ENCODE measurements at places on chromosomes 1 and 21.

DNA sequence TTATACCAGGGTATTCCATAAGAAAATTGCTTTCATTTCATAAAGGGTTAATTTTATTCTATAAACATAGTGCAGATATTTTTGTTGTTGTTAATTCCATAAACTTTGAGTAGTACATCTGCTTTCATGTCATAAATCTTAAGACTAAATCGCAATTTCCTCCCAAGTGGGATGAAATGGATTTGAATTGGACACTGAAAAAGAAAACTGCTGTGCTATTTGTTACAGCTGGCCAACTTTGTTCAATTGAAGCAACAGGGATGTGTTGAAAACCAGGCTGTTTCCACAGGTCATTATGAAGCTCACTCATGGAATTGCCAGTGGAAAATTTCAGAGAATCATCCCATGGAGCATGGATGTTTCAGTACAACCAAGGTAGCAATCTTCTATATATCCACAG lies 252.5 kb upstream of the RGS18 start:
- DNase-seq = no peak

DNA sequence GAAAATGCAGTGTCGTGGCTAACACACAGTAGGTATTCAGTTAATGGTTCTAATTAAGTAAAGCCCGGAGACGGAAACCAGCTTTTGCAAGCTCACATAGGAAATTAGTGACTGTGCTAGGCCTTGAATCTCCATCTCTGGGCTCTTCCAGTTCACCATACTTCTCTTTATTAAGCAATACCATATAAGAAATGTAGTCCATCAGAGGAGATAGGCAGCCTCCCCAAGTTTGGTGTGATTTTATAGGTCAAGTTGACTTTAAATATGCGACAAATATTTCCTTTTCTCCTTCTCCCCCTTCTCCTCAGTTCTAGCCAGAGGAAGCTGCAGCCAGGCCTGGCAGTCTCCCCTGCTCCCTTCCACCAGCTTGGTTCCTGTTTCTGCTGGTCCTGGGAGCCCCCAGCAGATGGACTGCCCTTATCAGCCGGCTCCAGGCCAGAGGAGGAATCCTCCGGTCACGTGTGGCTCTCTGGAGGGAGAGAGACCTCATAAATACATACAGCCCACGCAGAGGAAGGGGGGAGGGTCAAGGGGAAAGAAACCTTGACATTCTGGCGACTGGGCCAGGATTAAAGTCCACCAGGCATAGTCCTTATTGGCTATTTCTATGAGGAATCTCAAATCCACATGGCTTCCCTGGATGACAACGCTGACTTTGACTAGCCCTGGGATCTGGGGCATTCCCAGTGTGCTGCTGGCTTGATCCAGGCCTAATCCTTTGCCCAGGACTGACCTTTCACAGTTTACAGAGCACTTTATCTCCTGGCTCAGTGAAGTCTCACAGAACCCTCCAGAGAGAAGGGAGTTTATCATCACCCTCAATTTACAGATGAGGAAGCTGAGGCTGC lies 115.1 kb upstream of the JUN start:
- DNase-seq = no peak

DNA sequence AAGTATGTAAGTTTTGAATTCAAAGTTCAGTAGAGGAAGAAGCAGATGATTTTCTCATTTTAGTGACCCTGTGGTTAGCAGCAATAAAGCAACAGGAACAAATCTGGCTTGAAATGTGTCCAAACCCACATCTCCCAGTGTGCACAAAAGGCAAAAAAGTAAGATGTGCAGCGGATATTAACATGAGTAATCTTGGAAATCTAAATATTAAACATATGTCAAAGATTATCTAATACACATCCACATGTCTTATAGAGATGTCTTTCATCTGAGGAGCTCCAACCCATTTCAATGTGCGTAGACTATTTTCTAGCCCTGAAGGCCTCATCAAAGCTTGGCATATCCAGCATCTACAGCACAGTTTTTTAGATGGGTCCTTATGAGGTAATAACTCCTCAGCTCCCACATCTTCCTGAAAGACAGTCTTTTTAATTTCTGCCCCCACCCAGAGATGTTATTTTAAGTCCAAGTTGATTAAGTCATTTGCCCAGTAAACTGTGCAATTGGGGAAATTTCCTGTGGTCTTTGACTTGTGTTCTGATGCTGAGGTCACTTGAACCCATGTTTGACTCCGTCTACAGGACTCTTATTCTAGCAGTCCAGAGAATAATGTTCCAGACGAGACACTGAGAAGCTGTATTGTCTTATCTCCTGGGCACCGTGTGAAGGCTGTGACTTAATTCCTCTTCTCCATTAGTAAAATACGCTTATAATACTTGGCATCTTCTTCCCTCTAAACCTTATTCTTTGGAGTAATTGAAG lies 73.7 kb downstream of the LMO4 start:
- no peak for DNase-seq

GRCh38 chr1:225772848-225773247 lies 4.8 kb upstream of the SRP9 start:
- no peak for DNase-seq

GRCh38 chr1:33275706-33276572 lies 19.6 kb downstream of the ZNF362 start:
- DNase-seq = no peak

- DNase-seq = no peak
Measured at GRCh38 chr21:41403331-41403730, 22.7 kb upstream of the MX1 start.

DNA sequence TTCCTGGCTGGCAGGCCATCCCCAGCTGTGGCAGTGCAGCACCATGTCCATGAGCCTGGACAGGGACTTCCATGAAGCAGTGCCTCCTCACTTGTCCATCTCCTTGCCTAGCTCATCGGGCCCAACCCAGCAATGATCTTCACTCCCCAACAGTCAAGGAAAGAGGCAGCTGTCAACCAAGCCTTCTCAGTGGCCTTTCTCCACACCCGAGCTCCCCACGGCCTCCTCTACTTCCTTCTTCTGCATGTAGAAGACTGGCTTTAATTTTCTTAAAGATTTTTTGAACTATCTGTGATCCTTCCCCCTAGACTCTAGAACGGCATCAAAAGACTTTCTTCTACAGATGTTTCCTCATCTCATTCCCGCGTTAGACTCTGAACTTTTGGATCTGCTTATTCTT lies 65.5 kb upstream of the COA6 start:
- DNase-seq = no peak

GRCh38 chr1:40316595-40317393 lies at the start of gene COL9A2:
Gene COL9A2 (minus strand): TSS chr1:40317286. CDS start chr1:40317197, 89 bp downstream.
- DNase-seq = peak; percentile 66

- no peak for DNase-seq
Measured at GRCh38 chr1:14897547-14897946, 256.0 kb upstream of the TMEM51 start.

DNA sequence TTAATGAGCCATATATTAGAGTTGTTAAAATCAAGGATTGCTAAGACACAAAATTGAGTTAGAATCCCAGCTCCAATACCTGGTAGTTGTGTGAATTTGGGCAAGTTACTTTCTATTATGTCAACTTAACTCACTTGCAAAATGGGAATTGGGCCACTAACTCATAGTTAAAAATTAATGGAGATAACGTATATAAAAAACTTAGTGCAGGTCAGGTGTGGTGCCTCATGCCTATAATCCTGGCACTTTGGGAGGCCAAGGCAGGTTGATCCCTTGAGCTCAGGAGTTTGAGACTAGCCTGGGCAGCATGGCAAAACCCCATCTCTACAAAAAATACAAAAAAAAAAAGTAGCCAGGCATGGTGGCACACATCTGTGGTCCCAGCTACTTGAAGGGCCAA lies 57.5 kb downstream of the SRSF11 start:
- DNase-seq = no peak

DNA sequence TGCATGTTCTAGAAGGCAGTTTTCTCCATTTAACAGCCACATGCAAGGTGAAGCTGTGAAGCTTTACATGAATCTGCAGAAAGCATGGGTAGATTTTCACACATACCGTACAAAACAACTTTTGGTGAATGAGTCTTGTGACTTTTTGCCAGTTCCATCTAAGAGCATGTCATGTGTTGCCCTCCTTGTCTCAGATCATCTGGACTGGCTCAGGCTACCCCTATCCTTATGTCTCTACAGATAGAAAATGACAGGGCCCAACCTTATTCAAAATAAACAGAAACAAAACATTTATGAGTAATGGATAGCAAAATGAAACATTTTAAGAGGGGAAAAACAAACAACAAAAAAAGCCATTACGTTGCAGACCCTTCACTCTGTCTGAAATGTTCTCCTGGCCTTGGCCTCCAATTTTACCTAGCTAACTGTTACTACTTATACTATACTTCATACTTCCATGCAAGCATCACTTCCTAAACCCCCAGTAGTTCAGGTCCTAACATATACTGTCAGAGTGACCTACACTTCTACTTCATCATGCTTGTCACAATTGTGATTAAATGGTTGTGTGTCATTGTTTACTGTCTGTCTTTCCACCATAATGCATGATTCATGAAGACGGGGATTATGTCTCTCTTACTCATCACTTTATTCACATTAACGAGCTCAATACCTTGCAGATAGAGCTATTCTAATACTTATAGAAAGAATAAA lies 39.0 kb downstream of the LRRC8C start:
- no peak for DNase-seq

DNA sequence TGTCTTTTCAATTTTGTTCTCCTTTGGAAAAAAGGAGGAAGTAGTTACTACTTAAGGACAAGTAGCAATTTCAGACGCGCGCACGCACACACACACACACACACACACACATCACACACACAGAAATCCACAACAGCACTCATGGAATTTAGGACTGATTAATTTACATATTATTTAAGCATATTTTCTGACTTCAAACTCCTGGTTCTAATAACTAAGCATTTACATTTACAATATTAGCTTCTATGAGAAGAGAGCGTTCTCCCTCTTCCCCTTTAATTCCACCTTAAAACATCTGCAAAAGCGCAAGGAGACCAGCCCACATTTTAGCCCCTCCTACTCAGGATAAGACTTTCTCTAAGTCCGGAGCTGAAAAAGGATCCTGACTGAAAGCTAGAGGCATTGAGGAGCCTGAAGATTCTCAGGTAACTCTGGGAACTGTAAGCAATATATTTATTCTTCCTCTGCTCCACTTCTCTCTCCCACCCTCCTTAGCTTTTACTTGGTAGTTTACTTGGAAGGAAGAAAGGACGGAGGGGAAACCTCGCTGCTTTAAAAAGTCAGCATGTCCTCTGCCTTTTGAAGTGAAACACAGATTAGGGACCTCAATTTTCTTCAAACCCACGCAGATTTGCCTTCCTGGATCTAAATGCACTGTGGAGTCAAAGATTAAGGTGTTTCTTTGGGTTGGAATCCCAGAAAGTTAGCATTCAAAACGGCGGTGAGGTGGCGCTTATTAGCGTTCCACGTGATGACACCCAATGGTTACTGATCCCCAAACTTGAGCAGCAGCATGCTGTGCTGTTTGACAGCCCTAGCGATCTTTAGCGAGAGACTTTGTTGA lies at the start of gene PLA2G4A:
Gene PLA2G4A, plus strand, starts transcription at position 339 of the 844 bp plus-strand sequence. CDS start 25,406 bp downstream, outside the sequence.
- DNase-seq = no peak

- DNase-seq = no peak
Measured at GRCh38 chr1:29984166-29984861, 739.1 kb downstream of the MATN1 start.

DNA sequence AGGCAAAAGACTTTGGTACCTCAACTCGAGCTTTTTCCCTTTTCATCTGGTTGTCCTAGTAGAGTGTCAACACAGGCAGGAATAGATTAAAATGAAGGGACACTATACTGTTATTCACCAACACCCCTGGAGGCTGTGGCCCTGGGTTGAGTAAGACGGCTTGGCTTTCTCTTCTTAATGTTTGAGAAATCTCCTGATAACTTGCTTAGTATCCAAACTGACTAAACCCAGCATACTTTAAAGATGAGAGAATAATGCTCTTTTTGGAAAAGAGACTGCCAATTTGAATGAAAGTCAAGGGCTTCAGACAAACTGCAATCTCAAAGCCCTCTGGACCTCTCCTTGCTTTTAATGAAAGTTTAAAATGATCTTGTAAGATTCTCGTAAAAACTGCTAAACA lies 2.6 kb upstream of the SLC30A1 start:
- no peak for DNase-seq

GRCh38 chr21:14073615-14074014 lies 137.1 kb downstream of the LIPI start:
- no peak for DNase-seq

- no peak for DNase-seq
Measured at GRCh38 chr1:232196042-232196441, 433.9 kb downstream of the SIPA1L2 start.

DNA sequence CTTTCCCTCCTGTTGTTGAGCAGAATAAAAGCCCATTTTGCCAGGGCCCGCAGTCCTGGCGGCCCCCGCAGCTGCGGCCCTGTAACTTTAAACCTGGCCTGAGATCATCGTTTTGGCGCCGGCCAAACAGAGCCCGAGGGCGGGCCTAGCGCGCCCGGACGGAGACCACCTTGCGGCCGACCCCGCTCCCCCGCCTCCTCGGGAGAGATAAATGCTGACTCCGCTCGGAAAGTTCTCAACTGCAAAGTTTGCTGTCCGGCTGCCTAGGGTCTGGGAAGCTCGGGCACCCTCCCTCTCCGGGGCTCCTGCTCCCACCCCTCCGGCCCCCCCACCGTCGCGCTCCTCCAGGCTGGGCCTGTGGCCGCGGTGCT lies at the start of gene PDPN:
Gene PDPN, plus strand, starts transcription at position 238 of the 371 bp plus-strand sequence. CDS start 202 bp downstream, outside the sequence.
- DNase-seq = no peak

- no peak for DNase-seq
Measured at GRCh38 chr1:43056460-43056859, 97.8 kb upstream of the SLC2A1 start.

GRCh38 chr1:173562813-173563212 lies 40.1 kb downstream of the SLC9C2 start:
- DNase-seq = no peak

DNA sequence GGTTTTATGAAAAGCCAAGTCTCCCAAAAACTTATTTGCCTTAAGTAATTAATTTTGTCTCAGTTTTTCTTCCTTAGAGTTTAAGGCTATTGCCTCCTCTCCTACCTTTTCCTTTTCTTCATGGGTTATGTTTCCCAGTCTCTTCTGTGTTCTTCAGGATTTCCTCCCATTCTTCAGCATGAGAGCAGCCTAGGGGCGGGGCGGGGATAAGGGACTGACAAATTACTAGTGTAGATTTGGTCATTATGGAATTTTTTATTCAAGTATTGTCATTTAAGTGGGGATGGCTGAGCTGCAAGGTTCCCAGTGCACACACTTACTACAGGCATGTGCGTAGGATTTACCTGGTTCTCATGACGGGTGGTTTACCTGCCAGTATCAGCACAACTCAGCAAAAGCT lies 35.2 kb upstream of the PIGV start:
- DNase-seq = no peak

GRCh38 chr21:44086636-44087425 lies 20.4 kb upstream of the PWP2 start:
- DNase-seq = no peak

GRCh38 chr1:188065917-188066316 lies 1237.2 kb downstream of the PLA2G4A start:
- no peak for DNase-seq

Data from activated naive CD4-positive, alpha-beta T cell treated with Interleukin-2 at 50 U/mL for 16 hours (primary cell).